Vagina (tissue), 2 donors: ENCODE measurements at places on chromosomes 2 and 18.

DNA sequence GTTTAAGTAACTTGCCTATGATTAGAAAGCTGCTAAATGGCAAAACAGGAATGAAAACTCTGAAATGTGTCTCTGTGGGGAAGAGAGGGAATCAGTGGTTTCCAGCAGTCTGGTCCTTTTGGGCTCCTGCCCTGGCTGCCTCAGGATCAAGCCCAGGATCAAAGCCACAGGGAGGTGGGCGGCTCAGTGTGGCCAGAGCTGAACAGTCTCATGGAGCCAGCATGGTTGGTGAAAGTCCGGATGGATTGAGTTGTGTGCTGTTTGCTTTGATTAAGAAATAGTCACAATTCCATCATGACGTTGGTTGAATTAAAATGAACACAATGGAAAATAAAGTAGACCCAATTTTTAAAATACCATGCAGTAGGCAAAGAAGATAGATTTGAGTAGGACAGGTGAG lies 344.2 kb downstream of the LPIN1 start:
- DNase-seq, result no peak
- no peak overlapping the region for H3K4me3 ChIP-seq
- H3K4me1 ChIP-seq, result no peaks in the 10 kb centered on the region
- no peak overlapping the region for H3K27ac ChIP-seq
- H3K27me3 ChIP-seq, result no peaks in the 10 kb centered on the region

DNA sequence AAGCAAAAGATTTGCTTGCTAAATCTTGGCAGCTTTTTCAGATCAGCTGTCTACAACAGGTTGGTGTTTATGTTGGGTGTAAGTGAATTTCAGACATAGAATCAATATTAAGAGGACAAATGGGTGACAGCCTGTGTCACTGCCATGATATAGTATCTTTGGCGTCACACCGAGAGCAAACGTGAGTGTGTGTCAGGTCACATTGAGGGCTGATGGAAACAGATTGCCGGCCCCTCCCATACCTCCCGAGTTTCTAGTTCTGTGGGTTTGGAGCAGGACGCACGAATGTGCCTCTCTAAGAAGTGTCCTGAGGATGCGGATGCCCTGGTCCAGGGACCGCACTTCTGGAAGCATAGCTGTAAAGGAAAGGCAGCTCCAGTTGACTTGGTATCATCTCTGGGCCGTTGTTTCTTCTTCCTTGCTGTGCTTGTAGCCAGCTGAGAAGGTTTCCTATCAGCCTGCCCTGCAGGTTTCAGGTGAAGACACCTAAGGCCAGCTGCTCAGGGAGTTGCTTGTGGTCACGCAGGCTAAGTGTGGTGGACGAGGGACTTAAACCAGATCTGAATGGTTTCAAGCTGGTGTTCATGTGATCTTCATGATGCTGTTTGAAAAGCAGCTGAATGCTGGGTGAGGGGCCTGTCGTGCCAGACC lies 6.4 kb downstream of the AGAP1 start:
- H3K4me3 ChIP-seq, result no peak overlapping the region
- DNase-seq, result no peak
- no peak overlapping the region for H3K27ac ChIP-seq
- no peaks in the 10 kb centered on the region for H3K36me3 ChIP-seq

DNA sequence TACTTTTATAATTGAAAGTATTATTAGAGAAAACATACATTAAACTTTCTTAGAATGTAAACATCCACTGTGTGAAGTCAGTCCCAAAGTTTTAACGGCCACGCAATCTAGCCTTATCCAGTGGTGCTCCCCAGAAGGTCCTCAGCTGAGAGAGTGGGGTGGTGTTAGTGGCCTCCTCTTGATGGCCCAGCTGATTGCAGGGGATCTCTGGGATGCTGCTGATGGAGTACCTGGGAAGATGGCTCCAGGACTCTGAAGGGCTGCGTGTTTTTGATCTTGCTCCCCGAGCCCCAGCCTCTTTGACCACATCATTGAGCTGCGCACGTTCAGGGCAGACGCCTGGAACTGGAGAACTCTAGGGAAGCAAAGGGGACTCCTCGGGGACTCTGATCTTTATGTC lies 181.4 kb downstream of the FAM210A start:
- peaks cover 43% of the 10 kb centered on the region for H3K4me1 ChIP-seq
- H3K4me3 ChIP-seq, result no peak overlapping the region
- no peaks in the 10 kb centered on the region for H3K36me3 ChIP-seq
- H3K27me3 ChIP-seq, result no peaks in the 10 kb centered on the region
- peak; percentile 44 for DNase-seq
- H3K27ac ChIP-seq, result no peak overlapping the region

DNA sequence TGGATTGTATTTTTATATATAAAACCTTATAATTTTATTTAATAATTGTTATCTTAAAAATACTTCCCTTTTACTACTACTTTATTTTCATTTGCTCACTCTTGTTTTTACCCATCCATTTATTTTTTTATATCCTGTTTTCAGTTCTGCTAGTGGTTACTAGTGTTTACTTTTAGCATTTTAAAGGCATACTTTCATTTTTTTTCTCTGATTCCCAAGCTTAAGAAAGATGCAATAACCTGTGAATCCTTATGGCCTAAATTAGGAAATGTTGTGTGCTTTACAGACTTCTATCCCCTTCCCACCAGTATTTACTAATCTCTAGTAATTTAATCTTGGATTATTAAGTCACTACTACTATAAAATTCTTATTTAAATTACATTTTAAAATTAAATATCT lies 140.0 kb downstream of the SMAD7 start:
- H3K36me3 ChIP-seq, result no peaks in the 10 kb centered on the region
- no peak for DNase-seq
- H3K4me3 ChIP-seq, result no peak overlapping the region

DNA sequence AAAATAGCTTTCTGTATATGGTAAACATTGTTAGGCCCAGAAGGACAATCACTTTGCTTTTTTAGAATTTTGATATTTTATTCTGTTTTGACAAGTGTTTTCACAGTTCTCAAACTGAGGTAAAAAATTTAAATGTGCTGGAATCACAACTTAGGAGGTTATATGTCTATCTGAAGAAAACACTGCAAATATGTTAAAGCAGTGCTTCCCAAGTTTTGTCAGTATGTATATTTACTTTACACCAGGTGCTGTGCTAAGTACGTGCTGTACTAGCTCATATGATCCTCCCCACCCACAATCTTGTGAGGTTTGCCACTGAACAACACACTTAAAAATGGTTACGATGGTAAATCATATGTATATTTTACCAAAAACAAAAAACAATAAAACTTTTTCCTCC lies 124.2 kb downstream of the CABYR start:
- peaks cover 18% of the 10 kb centered on the region for H3K4me1 ChIP-seq
- no peak overlapping the region for H3K4me3 ChIP-seq
- H3K27ac ChIP-seq, result no peak overlapping the region

DNA sequence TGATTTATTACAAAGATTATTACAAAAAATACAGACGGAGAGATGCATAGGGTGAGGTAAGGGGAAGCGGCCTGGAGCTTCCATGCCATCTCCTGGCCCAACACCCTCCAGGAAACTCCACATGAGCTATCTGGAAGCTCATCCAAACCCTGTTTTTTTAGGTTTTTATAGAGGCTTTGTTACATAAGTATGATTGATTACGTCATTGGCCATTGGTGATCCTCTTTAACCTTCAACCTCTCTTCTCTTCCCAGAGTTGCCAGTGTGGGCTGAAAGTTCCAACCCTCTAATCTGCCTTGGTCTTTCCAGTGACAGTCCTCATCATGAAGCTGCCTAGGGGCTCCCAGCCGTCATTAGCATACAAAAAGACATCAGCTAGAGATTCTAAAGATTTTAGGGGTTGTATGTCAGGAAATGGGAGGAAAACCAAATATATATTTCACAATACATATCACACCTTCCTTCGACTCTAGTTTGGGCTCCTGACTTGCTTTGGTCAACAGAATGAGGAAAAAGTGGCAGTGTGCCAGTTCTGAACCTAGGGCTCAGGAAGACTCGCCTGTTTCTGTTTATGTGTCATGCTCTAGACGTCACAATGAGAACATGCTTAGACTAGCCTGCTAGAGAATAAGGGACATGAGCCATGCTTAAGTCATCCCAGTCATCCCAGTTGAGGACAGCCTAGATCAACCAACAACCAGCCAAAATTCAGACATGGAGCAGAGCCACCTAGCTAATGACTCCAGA lies 54.1 kb downstream of the ETAA1 start:
- no peak overlapping the region for H3K4me3 ChIP-seq
- no peaks in the 10 kb centered on the region for H3K27me3 ChIP-seq
- H3K36me3 ChIP-seq, result no peaks in the 10 kb centered on the region
- H3K4me1 ChIP-seq, result peaks cover 1% of the 10 kb centered on the region
- peak overlapping the region; percentile 45 for H3K27ac ChIP-seq

- H3K4me1 ChIP-seq, result peaks cover 18% of the 10 kb centered on the region
- H3K4me3 ChIP-seq, result no peak overlapping the region
- no peak overlapping the region for H3K27ac ChIP-seq
- H3K36me3 ChIP-seq, result no peaks in the 10 kb centered on the region
Observed at GRCh38 chr2:173860082-173860481, 105.1 kb downstream of the SP3 start.

- H3K27ac ChIP-seq, result no peak overlapping the region
- H3K27me3 ChIP-seq, result no peaks in the 10 kb centered on the region
- H3K4me1 ChIP-seq, result no peaks in the 10 kb centered on the region
- H3K4me3 ChIP-seq, result no peak overlapping the region
Observed at GRCh38 chr18:79332646-79333045, 63.1 kb upstream of the NFATC1 start.

DNA sequence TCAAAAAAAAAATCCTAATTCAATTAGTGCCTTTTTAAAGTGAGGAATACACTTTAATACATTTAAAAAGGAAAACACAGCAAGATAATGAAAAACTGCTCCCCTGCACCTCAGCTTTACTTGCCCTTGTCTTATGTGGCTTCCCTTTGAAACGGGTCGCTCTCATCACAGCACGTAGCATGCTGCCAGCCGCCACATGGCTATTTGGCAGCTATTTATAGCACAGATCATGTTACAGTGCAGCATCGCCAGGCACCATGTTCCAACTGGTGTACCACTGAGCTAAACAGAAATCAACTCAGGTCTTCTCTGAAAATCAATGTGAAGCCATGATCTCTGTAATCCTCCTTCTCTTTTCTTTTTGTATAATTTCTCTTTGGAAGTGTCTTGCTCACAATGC lies 65.1 kb downstream of the TMEM182 start:
- H3K27ac ChIP-seq, result no peak overlapping the region
- H3K4me1 ChIP-seq, result no peaks in the 10 kb centered on the region

- H3K27me3 ChIP-seq, result no peaks in the 10 kb centered on the region
- DNase-seq, result no peak
- peaks cover 61% of the 10 kb centered on the region for H3K4me1 ChIP-seq
- no peaks in the 10 kb centered on the region for H3K36me3 ChIP-seq
- no peak overlapping the region for H3K4me3 ChIP-seq
Observed at GRCh38 chr2:28322981-28323396, 69.7 kb upstream of the FOSL2 start.

- DNase-seq, result no peak
- H3K4me1 ChIP-seq, result peaks cover 10% of the 10 kb centered on the region
- H3K27me3 ChIP-seq, result peaks cover 21% of the 10 kb centered on the region
- no peak overlapping the region for H3K27ac ChIP-seq
- H3K4me3 ChIP-seq, result no peak overlapping the region
Observed at GRCh38 chr2:232483923-232484627, 3.6 kb downstream of the ECEL1 start.

- no peak overlapping the region for H3K4me3 ChIP-seq
- H3K4me1 ChIP-seq, result peaks cover 19% of the 10 kb centered on the region
- no peak overlapping the region for H3K27ac ChIP-seq
- no peak for DNase-seq
- no peaks in the 10 kb centered on the region for H3K36me3 ChIP-seq
- no peaks in the 10 kb centered on the region for H3K27me3 ChIP-seq
Observed at GRCh38 chr2:217048730-217049129, 188.9 kb upstream of the TNP1 start.

- H3K27me3 ChIP-seq, result no peaks in the 10 kb centered on the region
- H3K4me3 ChIP-seq, result no peak overlapping the region
- no peak for DNase-seq
- no peaks in the 10 kb centered on the region for H3K36me3 ChIP-seq
- H3K4me1 ChIP-seq, result peaks cover 28% of the 10 kb centered on the region
Observed at GRCh38 chr18:2968606-2969005, 44.3 kb downstream of the LPIN2 start.

GRCh38 chr2:134232868-134233727 lies 20.8 kb upstream of the MGAT5 start:
- H3K4me1 ChIP-seq, result peaks cover 15% of the 10 kb centered on the region
- H3K27ac ChIP-seq, result no peak overlapping the region

- no peaks in the 10 kb centered on the region for H3K27me3 ChIP-seq
- no peak overlapping the region for H3K4me3 ChIP-seq
- DNase-seq, result no peak
- H3K36me3 ChIP-seq, result no peaks in the 10 kb centered on the region
Observed at GRCh38 chr2:96156926-96157648, 11.8 kb upstream of the DUSP2 start.

DNA sequence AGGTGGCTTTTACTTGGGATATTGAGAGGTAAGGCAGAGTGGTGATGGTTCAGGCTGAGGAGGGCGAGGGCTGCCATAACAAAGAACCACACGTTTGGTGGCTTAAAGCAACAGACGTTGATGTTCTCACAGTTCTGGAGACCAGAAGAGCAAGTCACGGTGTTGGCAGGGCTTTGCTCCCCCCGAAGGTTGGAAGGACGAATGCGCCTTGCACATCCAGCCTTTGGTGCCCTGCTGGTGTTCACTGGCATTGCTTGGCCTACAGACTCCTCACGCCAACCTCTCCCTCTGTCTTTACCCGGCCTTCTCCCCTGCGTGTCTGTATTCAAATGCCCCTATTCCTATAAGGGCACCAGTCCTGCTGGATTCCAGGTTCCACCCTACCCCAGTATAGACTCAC lies 125.4 kb downstream of the TPO start:
- H3K4me3 ChIP-seq, result no peak overlapping the region
- H3K27me3 ChIP-seq, result no peaks in the 10 kb centered on the region
- no peaks in the 10 kb centered on the region for H3K4me1 ChIP-seq
- H3K27ac ChIP-seq, result no peak overlapping the region
- DNase-seq, result no peak

DNA sequence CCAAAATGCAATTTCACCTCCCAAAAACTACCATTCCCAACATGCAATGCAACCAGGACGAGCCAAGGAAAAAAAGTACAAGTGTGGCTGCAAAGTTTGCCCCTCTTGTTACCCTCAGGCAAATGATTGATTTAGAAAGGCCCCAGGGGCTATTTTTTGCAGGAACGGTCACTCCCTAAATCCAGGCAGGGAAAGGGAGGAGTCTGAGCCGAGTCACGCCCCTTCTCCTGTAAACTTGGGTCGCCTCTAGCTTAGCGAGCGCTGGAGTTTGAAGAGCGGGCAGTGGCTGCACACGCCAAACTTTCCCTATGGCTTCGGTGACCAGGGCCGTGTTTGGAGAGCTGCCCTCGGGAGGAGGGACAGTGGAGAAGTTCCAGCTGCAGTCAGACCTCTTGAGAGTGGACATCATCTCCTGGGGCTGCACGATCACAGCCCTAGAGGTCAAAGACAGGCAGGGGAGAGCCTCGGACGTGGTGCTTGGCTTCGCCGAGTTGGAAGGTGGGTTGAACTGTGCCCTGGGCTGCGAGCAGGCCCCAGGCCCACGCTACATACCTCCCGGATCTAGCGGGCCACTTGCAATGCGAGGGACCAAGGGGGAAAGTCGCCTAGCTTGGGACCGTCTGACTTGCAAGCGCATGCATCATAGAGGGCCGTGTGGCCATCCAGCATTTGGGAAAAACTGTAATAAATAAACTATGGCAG lies at the start of gene GALM:
TSS of gene GALM (plus strand) at position 261 of the 702 bp plus-strand sequence. CDS start at position 309, 48 bp downstream.
- no peak for DNase-seq
- peak within 1 kb of the TSS; percentile 74 for H3K4me3 ChIP-seq
- H3K27me3 ChIP-seq, result no peaks in the 10 kb centered on the region
- H3K36me3 ChIP-seq, result no peaks in the 10 kb centered on the region
- peaks cover 21% of the 10 kb centered on the region for H3K4me1 ChIP-seq
- peak within 1 kb of the TSS; percentile 81 for H3K27ac ChIP-seq

GRCh38 chr2:127175041-127175721 lies 44.9 kb downstream of the CYP27C1 start:
- no peaks in the 10 kb centered on the region for H3K27me3 ChIP-seq
- no peaks in the 10 kb centered on the region for H3K36me3 ChIP-seq
- H3K4me3 ChIP-seq, result no peak overlapping the region
- H3K27ac ChIP-seq, result peak overlapping the region; percentile 93
- H3K4me1 ChIP-seq, result peaks cover 51% of the 10 kb centered on the region
